OCI-M1 (cell line): ENCODE measurements at places on chromosomes 6 and 20.

DNA sequence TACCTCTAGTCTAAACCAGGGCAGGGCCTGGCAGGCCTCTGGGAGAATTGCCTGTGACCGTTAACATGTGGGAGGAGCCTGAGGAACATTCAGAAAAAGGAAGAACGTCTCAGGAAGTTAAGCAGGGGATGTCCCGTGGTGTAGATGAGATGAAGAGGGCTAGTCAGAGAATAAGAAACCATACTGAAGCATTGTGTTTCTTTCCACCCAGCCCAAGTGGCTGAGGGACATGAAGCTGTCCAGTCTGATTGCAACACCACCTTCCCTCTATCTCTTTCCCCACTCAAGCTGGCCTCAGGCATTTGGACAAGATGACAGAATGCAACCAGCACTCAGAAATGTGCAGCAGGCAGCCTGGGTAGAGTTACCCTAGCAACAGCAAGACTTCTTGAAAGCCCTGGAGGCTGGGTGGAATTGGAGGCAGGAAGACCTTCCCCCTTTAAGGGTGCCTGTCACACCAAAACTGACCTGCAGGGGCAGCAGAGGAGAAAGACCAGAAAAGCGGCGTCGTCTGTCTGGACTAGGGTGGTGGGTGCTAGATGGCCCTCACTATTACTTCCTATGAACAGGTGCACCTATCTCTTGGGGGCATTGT is 186.1 kb downstream of the UNC5CL start:
- DNase-seq, result peak; percentile 64

- no peak for DNase-seq
Measured at GRCh38 chr6:165984729-165985275, 182.8 kb downstream of the TBXT start.

DNA sequence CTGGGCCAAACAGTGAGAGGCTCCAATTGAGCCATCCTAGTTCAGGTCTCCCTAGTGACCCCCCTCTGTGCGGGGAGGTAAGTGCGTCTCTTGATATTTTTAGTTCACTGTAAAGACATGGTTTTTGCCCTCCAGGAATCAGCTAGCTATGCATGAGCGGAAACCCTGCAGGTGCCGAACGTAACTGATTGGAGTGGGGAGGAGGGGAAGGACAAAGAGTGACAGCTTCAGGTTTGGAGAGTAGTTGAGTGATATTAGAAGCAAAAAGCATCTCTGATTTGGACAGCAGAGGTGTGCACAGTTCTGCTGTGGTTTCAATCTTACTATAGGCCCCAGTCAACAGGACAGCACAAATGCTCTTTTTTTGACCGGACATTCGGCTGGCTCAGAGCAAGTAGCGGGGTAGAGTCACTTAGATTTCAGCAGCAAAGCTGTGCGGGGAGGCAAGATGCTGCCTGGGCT is 31.8 kb downstream of the TBC1D7 start:
- DNase-seq, result no peak

DNA sequence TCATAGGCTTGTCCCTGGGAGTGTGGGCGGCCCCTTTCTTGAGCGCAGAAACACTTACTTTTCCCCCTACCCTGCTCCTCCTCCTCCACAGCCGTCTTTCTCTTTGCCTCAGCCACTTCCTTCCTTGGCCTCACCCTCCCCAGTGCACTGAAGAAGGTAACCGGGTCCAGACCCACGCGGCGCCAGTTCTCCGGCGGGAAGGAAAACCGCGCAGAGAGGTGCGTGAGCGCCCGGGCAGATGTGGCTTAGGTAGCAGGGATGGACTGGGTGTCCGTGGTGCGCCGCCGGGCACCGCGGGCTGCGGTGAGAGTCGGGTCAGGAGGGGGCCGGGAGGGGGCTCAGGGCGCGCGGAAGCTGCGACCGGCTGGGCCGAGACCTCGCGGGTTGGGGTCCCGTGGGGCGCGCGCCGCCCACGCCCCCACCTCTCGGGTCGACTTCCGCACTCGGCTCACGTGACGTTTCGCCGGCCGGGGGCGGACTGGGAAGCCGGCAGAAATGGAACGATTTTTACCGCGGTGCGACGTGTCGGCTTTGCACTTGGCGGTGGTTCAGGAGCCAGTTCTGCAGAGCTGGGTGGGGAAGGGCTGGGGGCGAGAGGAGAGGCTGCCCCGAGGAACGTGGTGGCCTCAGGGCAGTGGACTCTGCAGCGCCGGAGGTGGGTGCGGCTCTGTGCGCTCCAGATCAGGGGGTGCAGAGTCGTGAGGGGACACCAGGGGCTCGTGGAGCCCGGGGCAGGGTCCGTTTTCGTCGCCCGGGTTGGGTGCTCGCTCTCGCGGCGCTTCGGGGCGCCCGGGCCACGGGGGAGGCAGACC is at the start of gene ABRACL:
ABRACL (plus strand) TSS at position 88 of the 812 bp plus-strand sequence. CDS start 5,416 bp downstream, outside the sequence.
- peak; percentile 85 for DNase-seq

DNA sequence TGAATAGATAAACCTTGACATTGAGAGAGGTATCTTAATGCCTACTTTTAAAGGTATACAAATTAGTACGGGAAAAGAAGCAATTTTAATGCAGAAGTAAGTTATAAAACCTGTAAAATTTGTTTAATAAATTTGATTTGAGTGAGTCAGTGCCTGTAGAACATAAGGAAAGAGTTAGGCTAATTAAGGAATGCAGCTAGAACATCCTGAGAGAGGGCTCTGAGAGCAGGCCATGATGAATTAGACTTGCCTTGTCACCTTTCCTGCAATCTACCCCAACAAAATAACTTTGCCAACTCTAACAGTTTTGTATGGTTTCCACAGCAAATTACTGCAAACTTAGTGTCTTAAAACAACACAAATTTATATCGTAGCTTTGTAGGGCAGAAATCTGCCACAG is 700.8 kb downstream of the RFPL4B start:
- DNase-seq, result no peak

DNA sequence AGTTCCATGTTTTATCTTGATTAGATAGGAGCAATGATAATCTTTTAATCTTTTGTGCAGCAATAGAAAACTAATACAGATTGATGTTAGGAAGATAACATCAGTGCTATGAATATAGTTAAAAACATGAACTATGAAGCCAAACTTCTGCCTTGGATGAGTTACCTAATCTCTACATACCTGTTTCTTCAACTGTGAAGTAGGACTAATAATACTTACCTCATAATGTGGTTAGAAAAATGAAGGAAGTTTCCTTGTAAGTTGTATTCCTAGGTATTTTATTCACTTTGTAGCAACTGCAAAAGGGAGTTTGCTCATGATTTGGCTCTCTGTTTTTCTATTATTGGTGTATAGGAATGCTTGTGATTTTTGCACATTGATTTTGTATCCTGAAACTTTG is 111.9 kb downstream of the FRK start:
- DNase-seq, result no peak

DNA sequence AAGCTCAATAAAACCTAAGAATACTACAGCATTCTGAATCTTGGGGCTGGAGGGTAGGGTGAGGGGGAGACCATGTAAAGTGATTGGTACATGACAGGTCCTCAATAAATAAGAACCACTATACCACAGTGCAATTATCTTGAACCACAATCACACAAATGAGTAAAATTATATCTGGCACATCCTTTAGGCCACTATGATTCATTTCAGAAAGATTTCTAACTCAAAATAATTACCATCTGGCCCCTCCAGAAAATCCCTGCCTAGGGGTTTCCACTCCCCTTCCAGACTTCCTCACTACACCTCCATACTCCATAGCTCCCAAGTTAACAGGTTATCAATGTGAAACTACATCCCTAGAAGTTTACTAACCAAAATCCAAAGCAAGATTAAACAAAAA is 19.7 kb downstream of the AKIRIN2 start:
- no peak for DNase-seq

- no peak for DNase-seq
Measured at GRCh38 chr20:49612127-49612738, 44.3 kb upstream of the PTGIS start.

DNA sequence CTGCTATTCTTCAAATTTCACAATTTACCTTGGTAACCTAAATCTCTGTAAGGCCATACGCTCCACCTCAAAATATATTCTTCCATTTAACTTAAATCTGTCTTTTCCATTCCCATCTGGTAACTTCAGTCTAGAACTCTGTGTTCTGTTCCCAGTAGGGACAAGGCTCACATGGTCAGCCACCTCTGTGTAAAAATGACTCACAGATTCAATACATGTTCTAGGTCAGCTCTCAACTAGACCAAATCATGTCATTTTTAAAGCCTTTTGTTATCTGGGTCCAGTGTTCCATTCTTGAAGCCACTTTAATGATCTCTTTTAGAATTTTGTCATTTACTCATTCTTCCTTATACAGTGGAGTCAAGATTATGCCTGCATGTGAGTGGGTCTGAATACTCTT is 315.6 kb upstream of the CITED2 start:
- no peak for DNase-seq

GRCh38 chr20:400454-401275 is 7.4 kb upstream of the RBCK1 start:
- DNase-seq, result peak; percentile 80

DNA sequence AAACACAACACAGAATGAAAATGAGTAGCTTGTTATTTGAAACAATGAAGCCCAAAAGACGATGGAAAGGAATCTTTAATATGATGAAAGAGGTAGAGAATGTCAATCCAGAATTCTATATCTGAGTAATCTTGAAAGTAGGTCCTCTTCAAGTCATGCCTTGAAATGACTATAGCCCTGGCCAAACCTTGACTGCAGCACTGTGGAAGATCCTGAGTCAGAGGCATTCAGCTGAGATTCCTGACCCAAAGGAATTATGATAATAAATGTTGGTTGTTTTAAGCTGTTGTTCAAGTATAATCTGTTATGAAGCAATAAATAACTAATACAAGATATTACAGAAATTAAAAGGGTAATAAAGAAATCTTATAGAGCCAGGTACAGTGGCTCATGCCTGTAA is 64.8 kb downstream of the IBTK start:
- no peak for DNase-seq

GRCh38 chr20:44014807-44015732 is 100.4 kb downstream of the TOX2 start:
- no peak for DNase-seq

- no peak for DNase-seq
Measured at GRCh38 chr20:31608251-31608945, 3.3 kb downstream of the ID1 start.

DNA sequence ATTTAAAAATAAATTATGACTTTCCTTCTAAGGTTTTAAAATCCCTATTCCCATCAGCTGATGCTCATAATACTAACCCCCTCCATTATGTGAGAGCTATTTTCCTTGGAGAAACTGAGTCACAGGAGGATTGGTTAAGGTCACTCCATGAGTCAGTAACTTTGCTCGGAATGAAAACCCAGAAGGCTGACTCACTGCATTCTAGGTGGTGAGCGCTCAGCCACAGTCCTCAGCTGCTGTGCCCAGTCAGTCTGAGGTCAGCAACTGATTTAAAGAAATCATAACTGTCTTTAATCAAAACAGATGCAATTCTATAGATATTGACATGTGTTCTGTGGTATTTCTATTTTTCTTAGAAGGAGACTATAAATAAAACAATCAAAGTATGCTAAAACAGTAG is 359.2 kb downstream of the GJA1 start:
- peak; percentile 49 for DNase-seq

- no peak for DNase-seq
Measured at GRCh38 chr6:35181933-35182612, 31.7 kb upstream of the SCUBE3 start.

- no peak for DNase-seq
Measured at GRCh38 chr20:61558726-61559125, 306.7 kb downstream of the CDH4 start.

GRCh38 chr6:56906752-56907151 is 48.2 kb upstream of the BEND6 start:
- peak; percentile 29 for DNase-seq

GRCh38 chr6:73879501-73880293 is 183.7 kb downstream of the CD109 start:
- no peak for DNase-seq

GRCh38 chr6:90098627-90099026 is 198.0 kb downstream of the BACH2 start:
- no peak for DNase-seq

DNA sequence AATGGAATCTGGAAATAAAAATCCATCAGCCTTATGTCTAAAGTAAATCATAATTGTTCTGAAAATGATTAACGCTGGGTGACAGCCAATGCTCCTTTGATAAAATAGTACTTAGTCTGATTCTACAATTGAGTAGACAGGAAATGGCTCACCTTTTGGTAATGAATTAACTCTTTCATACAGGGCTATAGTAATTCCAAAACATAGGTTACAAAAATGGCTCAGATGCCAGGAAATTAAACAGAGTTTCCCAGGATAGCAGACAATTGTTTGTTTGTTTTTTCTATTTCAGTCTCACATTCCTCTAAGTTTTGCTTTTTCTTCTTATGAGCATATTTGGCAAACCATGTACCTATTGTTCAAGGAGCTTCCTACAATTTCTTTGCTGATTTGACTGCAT is 257.2 kb upstream of the EPHA7 start:
- DNase-seq, result no peak

DNA sequence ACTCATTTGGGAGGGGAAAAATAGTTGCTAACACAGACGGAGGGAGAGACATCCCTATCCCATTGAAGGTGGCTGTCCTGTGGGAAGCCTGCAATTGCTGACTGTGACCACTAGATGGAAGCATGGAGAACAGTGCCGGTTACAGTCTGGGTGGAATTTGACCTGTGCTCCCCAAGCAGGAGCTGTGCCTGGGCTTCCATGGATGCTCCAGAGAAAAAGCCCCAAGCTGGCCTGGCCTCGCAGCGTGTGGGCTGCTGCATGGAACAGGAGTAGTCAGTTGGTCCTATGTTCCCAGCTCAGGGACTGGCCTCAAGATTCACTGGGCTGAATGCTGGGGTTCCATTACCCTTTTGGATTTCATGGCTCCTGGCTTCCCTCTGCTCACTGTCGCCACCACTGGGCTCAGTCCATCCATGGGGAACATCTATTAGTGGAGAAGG is 116.3 kb upstream of the CHD6 start:
- DNase-seq, result peak; percentile 57

GRCh38 chr6:122347280-122347679 is 52.2 kb upstream of the HSF2 start:
- DNase-seq, result no peak

GRCh38 chr6:2124260-2124709 is 121.1 kb downstream of the GMDS start:
- DNase-seq, result peak; percentile 97
